ENCODE measurements at places on chromosomes 2 and 18. TPM values are rescaled to one million over a fixed set of nuclear protein-coding genes. Genes with fewer than 3 reads are reported as not detected.

The ATP8B1 gene
- total RNA-seq = not detected

The STK25 gene
- 83.5 TPM for total RNA-seq

The GPN1 gene
- 45.9 TPM for total RNA-seq

The SEPTIN10 gene
- total RNA-seq = 7.2 TPM

The ANO7 gene
- 0.90 TPM for total RNA-seq

The SERPINB12 gene
- not detected for total RNA-seq

The EFEMP1 gene
- not detected for total RNA-seq

The CFC1 gene
- total RNA-seq = not detected
